NCI-H226 (cell line): ENCODE measurements at places on chromosomes 1 and 21.
A peak's percentile ranks its signal among the peaks of the same experiment; 100 is the strongest.

GRCh38 chr21:42316891-42317290 is 1.7 kb upstream of the TFF3 start:
- no peak for DNase-seq

GRCh38 chr21:30391492-30392025 is 4.3 kb upstream of the KRTAP13-1 start:
- no peak for DNase-seq

DNA sequence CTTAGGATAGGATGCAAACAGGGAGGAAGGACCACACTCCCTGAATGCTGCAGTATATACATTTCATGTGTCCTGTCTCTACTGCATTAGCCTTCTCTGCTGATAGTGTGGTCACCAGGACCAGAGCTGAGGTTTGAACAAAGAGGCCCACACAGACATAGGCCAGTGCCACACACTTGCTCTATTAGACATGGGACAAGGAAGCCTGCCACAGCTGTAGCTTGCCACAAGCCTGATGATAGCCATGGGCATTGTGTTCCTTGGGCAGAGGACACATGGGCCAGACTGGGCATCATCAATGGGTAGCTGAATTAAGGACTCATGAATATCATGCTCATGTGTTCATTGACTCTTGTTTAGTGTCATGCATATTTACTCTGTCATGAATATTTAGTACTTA is 10.4 kb downstream of the CAMSAP2 start:
- no peak for DNase-seq

GRCh38 chr1:109642626-109643025 is 13.3 kb upstream of the GSTM4 start:
- no peak for DNase-seq

DNA sequence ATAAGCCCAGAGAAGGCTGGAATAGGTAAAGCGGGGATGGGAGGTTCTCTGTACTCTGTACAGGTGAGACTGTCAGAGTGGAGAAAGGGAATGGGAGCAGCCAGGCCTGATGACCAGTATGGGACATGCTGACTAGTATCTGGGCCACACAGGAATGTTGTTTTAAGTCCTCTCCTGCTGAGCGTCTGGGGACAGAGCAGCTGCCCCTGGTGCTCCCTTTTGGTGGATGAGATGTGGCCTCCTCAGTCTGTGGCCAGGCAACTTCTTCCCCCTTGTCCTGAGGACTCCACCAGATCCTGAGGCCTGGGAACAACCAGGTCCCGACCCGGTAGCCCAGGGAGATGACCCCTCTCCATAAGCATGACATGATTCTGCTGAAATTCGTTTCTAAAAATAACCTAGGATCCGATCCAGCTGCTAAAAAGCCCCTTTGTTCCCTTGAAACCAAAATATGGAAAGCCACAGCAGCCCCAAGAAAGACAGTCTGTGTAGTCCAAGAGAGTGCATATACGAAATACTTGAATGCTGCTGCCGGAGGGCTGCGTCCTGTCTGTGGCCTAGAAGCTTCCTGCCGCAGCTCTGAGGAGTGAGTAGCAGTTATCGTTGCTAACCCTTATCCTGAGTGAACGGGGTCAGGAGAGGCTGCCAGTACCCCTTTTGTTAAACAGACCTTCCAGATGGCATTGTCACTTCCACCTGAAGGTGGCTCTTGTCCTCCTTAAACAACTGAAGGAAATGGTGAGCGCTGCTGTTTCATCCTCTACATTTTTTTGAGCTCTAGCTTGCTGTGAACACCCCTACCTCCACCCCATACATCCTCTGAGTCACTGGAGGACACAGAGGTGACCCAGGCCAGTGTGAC is 47.1 kb downstream of the ATP2B4 start:
- DNase-seq = peak; percentile 83

DNA sequence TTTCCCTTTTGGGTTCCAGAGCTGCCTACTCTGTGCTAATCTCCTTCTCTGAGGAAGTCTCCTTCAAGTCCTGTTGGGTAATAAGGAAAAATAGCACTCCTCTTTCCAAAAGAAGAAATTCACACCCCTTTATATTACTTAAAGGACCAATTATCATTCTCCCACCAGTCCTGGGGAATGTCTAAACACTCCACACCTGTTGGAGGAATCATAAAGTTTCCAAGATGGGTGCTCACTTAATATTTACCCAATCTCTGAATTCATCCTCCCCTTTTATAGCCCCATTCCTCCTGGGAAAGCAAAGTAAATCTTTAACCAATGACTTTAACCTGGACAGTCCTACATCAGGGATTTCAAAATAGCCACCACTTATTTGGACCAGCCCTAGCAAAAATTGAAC is 873.1 kb downstream of the KCNT2 start:
- DNase-seq = no peak

DNA sequence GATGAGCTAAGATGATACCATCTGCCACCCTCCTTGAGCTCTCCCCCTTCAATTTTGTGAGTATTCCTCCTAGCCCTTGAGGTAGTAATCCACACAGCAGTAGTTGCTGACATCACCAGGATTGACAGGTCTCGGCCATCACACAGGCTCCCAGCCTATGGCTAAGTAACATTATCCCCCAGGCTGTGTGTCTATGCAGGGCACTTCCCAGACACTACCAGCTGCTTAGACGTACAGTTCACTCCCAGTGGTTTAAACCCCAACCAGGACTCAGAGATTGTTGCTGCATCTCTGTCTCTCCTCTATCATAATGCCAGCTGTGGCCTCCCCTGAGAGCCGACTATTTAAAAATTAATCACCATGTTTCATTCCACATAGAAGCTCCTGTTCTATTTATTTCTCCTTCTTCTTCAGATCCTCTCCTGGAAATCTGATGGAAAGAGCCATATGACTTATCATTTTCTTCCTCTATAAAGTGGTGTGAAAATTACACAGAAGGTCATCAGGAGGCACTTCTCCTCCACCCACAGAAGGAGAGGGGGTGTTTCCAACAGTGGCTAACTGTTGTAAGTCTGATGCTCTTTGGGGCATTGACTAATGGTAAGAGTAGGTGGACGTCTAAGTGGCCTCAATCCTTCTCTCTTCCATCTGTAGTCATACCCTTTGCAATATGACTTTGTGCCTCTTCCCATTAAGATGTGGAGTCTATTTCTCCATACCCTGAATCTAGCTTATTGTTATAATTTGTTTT is 396.3 kb downstream of the SETD4 start:
- no peak for DNase-seq

DNA sequence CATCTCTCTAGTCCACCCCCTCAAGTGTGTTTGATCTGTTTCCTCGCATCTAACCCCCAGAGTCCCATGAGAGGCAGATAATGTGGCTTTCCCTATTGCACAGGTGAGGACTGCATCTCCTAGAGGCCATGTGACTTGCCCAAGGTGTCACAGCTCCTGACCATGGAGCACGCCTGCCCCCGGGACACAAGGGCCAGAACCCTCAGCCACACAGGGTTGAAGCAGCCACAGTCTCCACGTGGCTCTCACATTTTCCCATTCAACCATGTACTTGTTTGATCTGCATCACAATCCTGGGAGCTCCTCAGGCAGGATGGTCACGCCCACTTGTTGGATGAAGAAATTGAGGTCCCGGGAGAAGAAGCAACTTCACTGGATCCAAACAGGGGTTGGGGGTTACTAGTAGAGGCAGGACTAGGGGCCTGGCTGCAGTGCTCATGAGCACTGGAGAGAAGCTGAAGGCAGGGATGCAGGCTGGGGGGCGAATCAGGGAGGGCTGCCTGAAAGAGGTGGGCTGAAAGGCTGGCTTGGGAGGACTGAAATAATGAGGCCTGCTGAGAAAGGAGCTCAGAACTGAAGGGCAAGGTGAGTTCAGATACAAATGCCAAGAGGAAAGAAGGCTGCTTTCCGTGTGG is 207.9 kb downstream of the PTPRU start:
- no peak for DNase-seq

- no peak for DNase-seq
Measured at GRCh38 chr1:229434641-229435051, 752 bp upstream of the ACTA1 start.

- no peak for DNase-seq
Measured at GRCh38 chr1:222443566-222443965, 104.3 kb downstream of the HHIPL2 start.

- DNase-seq = no peak
Measured at GRCh38 chr1:3988431-3988830, 88.4 kb upstream of the C1orf174 start.

DNA sequence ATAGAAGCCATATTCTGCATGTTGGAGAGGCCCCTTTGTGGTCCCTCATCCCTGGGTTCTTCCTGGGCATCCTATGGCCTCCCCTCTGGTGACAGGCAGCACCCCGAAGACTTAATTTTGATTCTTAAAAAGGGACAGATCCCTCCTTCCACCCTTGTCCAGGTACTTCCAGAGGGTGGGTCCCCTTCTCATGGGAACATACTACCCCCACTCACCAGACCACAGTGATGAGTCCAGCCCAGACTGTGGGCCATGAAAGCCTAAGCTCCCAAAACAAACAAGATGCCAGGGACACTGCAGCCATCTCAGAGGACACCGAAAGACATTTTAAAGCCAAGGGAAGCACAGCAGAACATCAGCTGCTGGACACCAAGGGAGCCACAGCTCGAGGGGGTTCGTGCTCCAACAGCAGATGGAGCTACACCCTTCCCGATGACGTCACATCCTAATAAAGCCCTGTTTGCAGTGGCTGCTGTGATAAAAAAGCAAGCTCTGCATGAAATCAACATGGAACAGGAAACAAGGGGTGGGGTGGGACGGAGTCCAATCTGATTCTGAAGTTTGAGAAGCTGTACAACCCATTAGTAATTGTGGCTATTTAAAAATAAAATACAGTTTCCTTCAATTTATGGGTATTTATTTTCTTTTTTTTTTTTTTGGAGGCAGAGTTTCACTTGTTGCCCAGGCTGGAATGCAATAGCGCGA is 32.4 kb downstream of the GNB1 start:
- peak; percentile 82 for DNase-seq

DNA sequence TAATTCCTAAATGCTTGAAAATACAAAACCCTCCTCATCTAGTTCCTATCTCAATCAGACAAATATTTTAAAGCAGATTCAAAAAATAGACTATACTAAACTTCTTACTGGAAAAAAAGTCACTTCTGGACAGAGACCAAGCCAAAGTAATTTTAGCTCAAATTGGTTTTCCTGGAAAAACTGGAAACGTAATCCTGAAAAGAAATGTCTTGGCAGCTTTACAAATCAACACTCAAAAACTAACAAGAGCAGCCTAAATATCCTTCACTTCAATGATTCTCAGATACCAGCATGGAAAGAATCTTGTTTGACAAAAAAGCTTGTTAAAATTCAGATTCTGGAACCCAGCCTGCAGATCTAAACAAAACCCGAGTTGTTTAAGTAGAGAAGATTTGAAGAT is 9.1 kb upstream of the GPR88 start:
- no peak for DNase-seq

- DNase-seq = peak; percentile 24
Measured at GRCh38 chr1:62144238-62144831, 50.3 kb upstream of the L1TD1 start.

GRCh38 chr1:214271174-214271858 is 9.6 kb upstream of the SMYD2 start:
- DNase-seq = no peak

- peak; percentile 78 for DNase-seq
Measured at GRCh38 chr1:109636201-109636952, 16.7 kb downstream of the AMPD2 start.

DNA sequence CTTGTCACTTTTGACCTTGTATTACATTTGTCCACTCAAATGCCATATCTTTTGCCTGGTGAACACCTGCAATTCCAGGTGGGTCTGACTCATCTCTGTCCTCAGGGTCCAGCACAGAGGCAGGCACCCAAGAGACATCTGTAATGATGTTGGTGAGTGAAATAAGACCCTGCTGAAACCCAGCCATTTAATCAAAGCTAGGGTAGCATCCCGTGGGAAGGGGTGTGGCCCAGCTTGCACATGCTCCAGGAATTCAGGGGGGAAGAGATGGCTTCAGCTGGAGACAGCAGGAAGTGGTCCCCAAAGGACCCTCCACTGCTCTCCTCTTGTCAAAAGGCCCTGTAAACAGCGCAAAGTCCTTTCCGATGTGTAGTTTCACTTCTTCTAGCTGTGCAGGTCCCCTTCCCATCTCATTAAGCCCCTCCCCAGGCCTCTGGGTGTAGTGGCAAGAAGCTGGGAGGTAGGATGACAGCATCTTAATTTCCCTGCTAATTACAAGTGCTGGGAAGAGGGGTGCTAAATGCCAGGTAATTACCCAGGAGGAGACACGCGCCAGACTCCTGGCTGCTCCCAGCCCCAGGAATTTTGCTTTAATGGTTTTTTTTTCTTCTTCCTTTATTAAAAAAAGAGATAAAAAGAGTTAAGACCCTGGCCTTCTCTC is 54.4 kb upstream of the TRABD2B start:
- DNase-seq = no peak

DNA sequence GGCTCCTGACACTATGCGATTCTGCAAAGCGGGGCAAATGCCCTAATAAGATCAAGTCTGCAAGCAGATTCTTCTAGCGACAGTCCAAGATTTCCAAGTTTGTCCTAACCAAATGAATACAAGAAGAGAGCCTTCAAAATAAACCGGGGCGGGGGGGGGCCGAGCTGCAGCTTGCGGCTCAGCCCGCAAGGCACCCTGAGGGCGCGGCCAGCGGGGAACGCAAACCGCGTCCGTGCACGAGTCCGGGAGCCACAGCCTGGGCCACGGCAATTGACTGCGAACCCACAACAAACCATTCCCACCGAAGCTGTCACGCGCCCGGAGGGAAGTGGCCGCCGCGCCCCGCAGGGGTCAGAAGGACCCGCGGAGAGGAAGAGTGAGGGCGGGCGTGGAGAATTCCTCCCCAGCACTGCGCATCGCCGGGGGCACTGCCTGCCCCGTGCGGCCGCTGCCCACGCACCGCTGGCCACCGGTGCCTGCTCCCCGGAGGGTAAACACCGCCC is 687 bp downstream of the TGFBR3 start:
- peak; percentile 22 for DNase-seq

GRCh38 chr1:230545181-230545580 is 97.1 kb upstream of the COG2 start:
- DNase-seq = no peak

DNA sequence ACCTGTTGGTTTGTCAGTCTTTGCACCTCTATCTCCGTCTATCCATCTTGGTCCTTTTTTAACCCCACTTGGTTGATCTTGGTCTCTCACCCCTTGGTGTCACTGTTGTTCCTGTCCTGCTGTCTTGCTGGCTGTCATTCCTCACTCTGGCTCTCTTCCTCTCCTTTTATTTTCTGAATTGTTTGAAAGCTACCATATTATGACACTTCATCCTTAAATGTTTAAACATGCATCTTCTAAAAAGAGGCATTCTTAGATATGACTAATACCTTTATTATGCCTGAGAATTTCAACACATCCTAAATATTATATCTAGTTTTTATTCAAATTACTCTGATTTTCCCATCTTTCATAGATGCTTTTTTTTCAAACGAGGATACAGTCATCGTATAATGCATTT is 37.0 kb downstream of the BACH1 start:
- no peak for DNase-seq

DNA sequence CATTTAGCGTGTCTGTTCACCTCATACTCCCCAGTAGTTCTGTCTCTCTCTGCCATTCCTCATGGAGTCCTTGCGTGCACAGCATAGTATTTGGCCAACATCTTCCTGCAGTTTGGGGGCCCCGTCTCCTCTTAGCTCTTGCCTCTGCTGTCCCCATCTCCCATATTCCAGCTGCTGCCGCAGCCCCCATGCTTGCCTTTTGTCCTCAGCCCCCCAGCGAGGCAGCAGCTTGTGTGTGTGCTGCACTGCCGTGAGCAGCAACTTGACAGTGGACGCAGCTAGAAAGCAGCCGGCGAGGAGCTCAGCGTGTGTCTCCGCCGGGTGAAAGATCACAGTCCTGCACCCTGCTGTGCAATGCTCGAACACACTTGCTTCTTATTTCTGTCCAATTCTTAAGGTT is 164.2 kb upstream of the COL6A1 start:
- DNase-seq = no peak
